ENCODE measurements at places on chromosomes 3 and 15. TPM values are rescaled to one million over a fixed set of nuclear protein-coding genes. Genes with fewer than 3 reads are reported as not detected.

- no peaks in the 10 kb centered on the region for H3K4me1 ChIP-seq
- no peak overlapping the region for H3K4me3 ChIP-seq
- no peak for DNase-seq
- no peak overlapping the region for H3K27ac ChIP-seq
- no peaks in the 10 kb centered on the region for H3K27me3 ChIP-seq
These were observed 41.1 kb downstream of the ERICH6 start for GRCh38 chr3:150662410-150663200.

The IMPG2 gene
- 0.09 TPM for total RNA-seq

DNA sequence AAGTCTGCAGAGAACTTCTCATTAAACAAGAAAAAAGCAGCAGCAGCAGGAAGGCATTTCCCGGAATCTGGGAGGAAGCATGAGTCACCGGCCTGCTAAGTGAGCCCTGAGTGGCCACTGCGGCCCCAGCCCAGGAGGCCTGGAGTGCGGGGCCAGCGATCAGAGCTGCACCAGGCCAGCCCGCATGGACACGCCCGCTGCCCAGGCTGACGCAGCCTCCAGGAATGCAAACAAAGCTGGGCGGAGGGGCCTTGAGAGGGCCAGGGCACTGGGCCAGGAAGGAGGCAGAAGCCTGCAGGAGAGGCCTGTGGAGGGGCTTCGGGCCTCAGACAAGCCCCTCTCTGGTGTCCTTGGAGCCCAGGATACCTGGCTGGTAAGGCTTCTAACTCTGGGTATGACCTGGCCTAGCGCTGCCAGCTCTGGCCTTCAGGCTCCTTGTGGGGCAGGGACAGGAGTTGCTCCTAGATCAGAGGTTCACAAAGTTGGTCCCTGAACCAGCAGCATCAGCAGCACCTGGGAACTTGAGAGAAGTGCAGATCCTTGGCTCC lies 101.2 kb downstream of the SMAD6 start:
- no peaks in the 10 kb centered on the region for H3K4me1 ChIP-seq
- no peak overlapping the region for H3K4me3 ChIP-seq
- no peaks in the 10 kb centered on the region for H3K27me3 ChIP-seq
- H3K36me3 ChIP-seq = no peaks in the 10 kb centered on the region
- DNase-seq = no peak

DNA sequence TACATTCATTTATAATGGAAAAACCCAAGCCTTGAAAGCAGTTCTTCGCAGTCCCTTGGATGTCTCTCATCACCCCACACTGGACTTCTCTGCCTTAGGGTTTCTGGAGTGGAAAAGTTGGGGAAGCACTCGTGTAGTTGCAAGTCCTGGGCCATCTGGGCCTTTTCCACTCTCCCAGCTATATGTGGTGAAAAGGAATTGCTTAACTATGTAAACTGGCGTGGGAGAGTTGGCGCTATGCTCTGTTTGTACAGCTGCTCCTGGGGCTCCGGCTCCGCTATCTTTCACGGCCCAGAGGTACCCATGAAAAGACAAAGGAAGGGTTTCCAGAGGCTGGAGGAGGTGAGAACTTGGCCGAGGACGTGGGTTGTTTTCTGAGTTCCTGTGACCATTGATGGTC lies 81.1 kb upstream of the MYZAP start:
- no peak overlapping the region for H3K4me3 ChIP-seq
- H3K4me1 ChIP-seq = no peaks in the 10 kb centered on the region
- no peaks in the 10 kb centered on the region for H3K27me3 ChIP-seq

The ROBO2 gene
- 0.43 TPM for total RNA-seq

The MB21D2 gene
- 0.31 TPM for total RNA-seq

DNA sequence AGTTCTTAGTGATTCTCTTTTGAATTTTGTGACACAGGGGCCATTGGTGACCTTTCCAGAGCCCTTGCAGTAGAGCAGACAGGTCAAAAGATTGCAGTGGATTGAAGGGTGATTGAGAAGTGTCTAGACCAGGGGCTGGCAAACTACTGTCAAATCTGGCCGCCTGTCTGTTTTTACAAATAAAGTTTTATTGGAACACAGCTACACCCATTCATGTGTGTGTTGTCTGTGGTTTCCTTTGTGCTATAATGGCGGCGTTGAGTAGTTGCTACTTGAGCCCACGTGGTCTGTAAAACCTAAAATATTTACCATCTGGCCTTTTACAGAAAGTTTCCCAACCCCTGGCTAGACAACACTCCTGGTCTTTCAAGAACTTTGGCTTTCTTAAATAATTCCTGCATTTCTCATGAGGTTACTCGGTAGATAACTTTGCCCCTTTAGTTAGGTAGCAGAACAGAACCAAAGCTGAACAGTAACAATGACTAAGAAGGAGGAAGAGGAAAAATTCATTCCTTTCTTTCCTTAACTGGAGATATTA lies 265.1 kb upstream of the NR2E3 start:
- H3K27ac ChIP-seq = no peak overlapping the region
- H3K4me3 ChIP-seq = no peak overlapping the region
- no peaks in the 10 kb centered on the region for H3K4me1 ChIP-seq
- no peak for DNase-seq
- H3K27me3 ChIP-seq = no peaks in the 10 kb centered on the region

DNA sequence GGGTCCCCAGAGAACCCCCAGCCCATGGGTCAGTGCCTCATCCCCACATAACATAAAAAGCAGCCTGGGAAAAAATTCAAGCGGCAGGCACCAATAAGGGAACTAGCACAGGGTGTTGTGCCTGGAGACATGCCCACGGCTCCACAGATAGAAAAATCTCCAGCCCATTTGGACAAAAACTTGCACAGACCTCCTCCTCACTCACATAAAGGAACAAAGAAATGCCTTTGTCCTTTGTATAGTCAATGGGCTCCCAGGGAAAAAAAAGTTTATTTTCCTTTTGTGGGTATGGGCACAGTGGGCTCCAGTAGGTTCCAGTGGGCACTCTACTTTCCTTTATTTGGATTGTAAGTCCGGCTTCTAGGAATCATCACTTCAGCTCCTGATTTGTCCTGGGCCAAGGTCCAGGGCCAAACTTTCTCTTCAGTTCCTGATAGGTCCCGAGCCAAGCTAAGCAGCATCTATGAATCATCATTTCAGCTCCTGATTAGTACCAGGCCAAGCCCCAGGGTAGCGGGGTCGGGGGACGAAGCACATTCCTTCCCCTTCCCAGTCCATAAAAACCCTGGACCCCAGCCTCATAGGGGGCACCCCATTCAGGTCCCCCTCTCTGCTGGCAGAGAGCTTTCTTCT lies 1.6 kb upstream of the DNAH12 start:
- H3K27ac ChIP-seq = no peak overlapping the region
- no peaks in the 10 kb centered on the region for H3K36me3 ChIP-seq
- H3K27me3 ChIP-seq = no peaks in the 10 kb centered on the region

DNA sequence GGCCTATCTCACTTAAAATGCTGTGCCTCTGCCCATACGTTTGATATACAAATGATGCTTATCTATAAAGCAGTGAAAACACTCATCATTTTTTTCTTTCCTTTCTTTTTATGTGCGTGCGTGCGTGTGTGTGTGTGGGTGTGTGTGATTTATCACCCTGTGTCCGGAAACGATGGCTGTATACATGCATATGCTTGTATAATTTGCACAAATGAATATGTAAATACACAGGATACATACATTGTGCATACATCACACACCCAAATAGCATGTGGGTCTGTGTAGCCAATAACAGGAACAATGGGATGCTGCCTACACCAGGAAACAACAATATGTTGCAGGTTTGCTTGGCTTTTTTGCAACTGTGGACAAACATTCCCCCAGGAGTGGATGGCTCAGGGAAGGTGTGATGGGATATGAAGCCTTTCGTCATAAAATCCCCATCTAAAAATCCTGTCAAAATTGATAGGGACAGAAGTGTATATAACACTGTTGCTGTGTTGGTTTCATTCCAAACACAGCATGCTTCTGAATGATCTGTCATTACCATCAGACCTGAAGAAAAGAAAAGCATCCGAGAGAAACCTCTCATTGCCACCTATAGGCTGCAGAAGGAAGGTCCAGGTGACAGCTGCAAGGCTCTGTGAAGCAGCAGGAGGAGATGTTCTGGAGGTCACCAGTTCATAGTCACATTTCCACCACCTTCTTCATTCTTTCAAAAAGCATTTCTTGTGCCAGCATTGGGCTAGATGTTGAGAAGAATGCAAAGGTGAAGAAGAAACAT lies 503.9 kb upstream of the NR2F2 start:
- H3K4me3 ChIP-seq = no peak overlapping the region
- no peak for DNase-seq
- H3K4me1 ChIP-seq = no peaks in the 10 kb centered on the region
- no peaks in the 10 kb centered on the region for H3K27me3 ChIP-seq
- no peak overlapping the region for H3K27ac ChIP-seq
- no peaks in the 10 kb centered on the region for H3K36me3 ChIP-seq

The GLDN gene
- 0.43 TPM for total RNA-seq

DNA sequence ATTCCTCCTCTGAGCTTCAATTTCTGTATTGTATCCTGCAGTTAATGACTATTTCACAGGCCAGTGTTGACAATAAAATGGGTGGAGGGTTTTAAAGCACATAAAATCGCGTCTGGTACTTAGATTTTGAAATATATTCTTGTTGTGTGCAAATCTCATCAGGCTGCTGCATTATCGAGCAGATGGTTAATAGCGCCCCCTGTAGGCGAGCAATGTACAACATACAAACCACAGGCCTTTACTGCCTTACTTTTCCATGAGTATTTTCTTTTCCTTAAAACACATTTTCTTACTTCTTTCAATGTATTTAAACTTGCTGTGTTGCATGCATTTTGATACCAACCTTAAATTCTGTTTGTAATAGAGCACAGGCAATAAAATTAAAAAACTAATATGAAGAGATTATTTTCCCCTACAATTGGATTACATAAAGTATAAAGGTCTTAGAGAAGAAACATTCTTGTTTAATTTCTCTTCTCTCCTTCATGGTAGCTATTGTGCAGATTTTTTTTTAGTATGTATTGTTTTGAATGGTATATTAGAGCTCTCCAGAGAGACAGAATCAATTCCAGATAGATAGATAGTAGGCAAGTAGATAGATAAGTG lies 608.4 kb downstream of the CADM2 start:
- H3K4me1 ChIP-seq = no peaks in the 10 kb centered on the region
- no peak overlapping the region for H3K27ac ChIP-seq
- H3K27me3 ChIP-seq = no peaks in the 10 kb centered on the region
- DNase-seq = no peak
- H3K36me3 ChIP-seq = no peaks in the 10 kb centered on the region
- no peak overlapping the region for H3K4me3 ChIP-seq

The DUOX1 gene
- not detected for total RNA-seq

- no peak overlapping the region for H3K27ac ChIP-seq
- no peaks in the 10 kb centered on the region for H3K27me3 ChIP-seq
- no peak for DNase-seq
- H3K36me3 ChIP-seq = no peaks in the 10 kb centered on the region
- no peak overlapping the region for H3K4me3 ChIP-seq
These were observed 468 bp upstream of the SPTBN5 start for GRCh38 chr15:41894251-41894790.

DNA sequence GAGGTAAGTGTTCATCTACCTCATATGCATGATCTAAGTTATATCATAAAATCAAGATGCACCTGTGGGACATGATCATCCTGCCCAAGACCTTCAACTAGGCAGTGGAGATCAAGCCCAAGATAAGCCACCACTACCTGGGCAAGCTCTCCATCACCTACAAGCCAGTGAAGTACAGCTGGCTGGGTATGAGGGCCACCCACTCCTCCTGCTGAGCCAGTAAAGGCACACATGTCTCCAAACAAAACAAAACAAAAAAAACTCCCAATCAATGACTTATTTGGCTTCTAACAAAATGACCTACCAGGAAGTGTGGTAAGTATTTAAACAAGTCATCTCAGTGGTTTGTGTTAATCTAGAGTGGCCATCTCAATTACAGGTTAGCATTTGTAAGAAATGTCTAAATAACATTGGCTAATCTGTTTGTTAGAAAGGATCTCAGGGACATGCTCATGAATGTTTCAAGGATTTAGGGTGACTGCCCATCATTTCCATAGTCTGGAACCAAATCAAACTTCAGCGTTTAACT lies 3.1 kb downstream of the PAQR9 start:
- H3K36me3 ChIP-seq = no peaks in the 10 kb centered on the region
- no peaks in the 10 kb centered on the region for H3K27me3 ChIP-seq
- no peaks in the 10 kb centered on the region for H3K4me1 ChIP-seq
- H3K27ac ChIP-seq = no peak overlapping the region

Data from right lobe of liver (tissue), 6 donors.